ENCODE measurements at places on chromosomes 7 and 10.

DNA sequence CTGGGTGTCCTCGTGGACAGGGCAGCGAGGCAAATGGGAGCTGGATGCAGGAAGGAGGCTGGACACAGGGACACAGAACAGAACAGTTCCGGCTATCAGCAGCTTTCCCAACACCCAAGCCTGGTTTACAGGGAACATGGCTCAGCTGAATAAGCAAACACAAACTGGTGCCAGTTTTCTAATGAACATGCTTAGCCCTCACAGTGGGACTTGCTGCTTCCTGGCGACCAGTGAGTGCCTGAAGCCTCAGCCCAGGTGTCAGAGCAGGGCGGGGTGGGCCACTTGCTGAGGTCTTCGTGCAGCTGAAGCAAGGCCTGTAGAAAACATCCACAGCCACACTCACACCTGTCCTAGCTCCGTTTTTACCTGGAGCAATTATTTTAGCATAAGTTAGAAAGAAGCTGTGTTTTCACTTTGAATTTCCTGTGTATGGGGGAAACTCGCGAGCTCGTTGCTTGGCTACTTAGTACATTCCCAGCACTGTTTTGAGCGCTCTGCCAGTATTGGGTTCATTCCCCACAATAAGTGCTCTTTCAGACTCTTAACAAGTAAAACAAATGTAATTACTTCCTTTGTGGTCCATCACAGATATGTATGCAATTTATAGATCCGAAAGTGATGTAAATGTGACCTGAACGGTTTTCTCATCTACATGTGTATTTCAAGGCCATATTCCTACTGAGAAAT lies 261.2 kb upstream of the SHH start:
- H3K4me3 ChIP-seq: no peak overlapping the region
- no peaks in the 10 kb centered on the region for H3K36me3 ChIP-seq

- H3K4me3 ChIP-seq: no peak overlapping the region
- peaks cover 8% of the 10 kb centered on the region for H3K27me3 ChIP-seq
- DNase-seq: no peak
- no peaks in the 10 kb centered on the region for H3K4me1 ChIP-seq
- peaks cover 27% of the 10 kb centered on the region for H3K36me3 ChIP-seq
Measured at GRCh38 chr7:149732111-149732561, 41.3 kb downstream of the ZNF467 start.

DNA sequence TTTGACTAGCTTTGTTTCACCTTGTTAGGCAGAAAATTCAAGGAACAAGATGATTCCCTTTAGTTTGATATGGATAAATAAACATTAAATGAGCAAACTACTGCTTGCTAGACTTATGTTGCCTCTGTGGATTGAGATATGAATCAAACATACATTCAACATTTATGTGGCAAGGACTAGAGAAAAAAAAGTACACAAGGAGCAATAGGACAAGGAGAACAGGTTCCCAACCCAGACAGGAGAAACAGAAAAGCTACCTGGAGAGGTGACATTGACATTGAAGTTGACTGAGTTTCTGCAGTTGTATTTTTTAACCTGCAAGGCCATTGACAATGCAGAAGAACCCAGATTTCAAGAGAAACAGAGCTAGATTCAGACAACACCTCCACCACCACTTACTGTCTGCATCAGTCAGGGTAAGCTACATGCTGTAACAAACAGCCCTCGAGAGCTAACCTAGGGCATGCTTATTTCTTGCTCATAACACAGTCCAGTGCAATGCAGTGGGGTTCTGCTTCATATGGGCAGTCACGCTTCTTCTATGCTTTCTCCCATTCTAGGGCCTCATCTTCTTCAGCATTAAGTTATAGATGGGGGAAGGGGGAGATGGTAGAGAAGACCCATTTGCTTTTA lies 180.9 kb upstream of the LYZL1 start:
- no peak for DNase-seq
- no peaks in the 10 kb centered on the region for H3K27me3 ChIP-seq
- peaks cover 12% of the 10 kb centered on the region for H3K4me1 ChIP-seq
- no peak overlapping the region for H3K4me3 ChIP-seq
- no peaks in the 10 kb centered on the region for H3K36me3 ChIP-seq
- H3K27ac ChIP-seq: no peak overlapping the region

DNA sequence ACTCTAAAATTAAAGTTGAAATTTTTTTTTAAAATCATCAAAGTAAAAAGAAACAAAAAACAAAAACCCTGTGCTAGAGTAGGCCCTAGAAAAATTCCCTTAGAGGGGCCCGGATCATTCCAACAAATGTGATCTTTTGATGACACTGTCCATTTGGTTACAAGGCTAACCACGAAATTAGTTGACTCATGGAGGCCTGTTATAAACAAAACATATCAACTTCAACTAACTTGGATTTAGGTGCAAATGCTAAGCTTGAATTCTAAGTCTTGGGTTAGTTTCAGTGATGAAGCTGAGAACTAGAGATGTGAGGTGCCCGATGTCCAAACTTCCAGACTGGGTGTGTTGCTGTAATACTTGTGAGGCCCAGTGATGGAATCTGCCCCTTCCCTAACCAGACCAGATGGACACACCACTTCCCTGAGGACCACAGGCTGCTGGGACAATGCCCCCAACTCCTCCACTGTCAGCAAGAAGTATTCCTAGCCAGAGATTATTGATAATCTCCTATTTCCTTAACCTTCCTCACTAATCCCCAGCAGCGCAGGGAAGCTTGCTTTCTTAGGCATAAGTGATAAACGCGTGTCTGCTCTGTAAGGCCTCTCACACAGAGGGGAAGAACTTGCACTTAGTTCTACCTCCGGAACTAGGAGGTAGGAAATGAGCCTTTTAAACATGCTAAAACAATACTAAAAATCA lies 108.7 kb downstream of the RAPGEF5 start:
- H3K36me3 ChIP-seq: peaks cover 2% of the 10 kb centered on the region
- no peak for DNase-seq
- no peak overlapping the region for H3K27ac ChIP-seq
- H3K4me1 ChIP-seq: no peaks in the 10 kb centered on the region

GRCh38 chr7:21020667-21021066 lies 234.0 kb upstream of the SP8 start:
- H3K4me1 ChIP-seq: no peaks in the 10 kb centered on the region
- no peaks in the 10 kb centered on the region for H3K36me3 ChIP-seq
- no peak for DNase-seq
- no peak overlapping the region for H3K27ac ChIP-seq
- no peak overlapping the region for H3K4me3 ChIP-seq
- peaks cover 9% of the 10 kb centered on the region for H3K27me3 ChIP-seq

DNA sequence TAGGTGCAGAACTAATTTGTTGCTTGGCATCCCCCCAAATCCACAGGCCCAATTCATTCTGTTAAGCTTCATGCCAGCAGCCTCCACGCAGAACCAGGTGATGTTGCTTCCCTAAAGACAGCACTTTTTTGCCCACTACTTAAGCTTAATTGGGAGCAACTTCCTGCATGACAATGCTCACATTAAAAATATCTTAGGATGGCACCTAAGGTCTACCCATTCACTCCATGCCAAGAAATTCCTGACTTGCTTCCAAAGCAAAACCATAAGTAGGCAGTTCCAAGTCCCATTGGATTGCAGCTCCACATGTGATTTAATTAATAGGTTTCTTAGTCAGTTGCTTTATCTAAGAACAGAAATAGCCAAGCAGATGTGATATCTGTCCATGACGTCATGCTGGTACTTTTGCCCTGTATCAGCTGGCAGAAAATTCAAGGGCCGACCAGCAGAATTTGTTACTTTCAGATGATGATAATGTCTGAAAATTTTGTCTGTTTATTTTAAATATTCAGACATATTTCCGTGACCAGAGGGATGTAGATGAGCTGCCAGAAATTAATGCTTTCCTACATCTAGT lies 325.5 kb downstream of the LHFPL3 start:
- H3K4me1 ChIP-seq: no peaks in the 10 kb centered on the region
- H3K36me3 ChIP-seq: no peaks in the 10 kb centered on the region
- no peaks in the 10 kb centered on the region for H3K27me3 ChIP-seq
- no peak overlapping the region for H3K4me3 ChIP-seq

GRCh38 chr7:156998988-156999957 lies 11.2 kb downstream of the MNX1 start:
- DNase-seq: no peak
- H3K4me3 ChIP-seq: peak overlapping the region; percentile 39
- peak overlapping the region; percentile 64 for H3K27ac ChIP-seq
- peaks cover under 1% of the 10 kb centered on the region for H3K36me3 ChIP-seq
- peaks cover 26% of the 10 kb centered on the region for H3K4me1 ChIP-seq
- peaks cover 53% of the 10 kb centered on the region for H3K27me3 ChIP-seq

GRCh38 chr10:123836418-123837145 lies 55.0 kb downstream of the CPXM2 start:
- H3K27me3 ChIP-seq: no peaks in the 10 kb centered on the region
- no peak overlapping the region for H3K27ac ChIP-seq
- H3K36me3 ChIP-seq: peaks cover 6% of the 10 kb centered on the region

- H3K4me1 ChIP-seq: no peaks in the 10 kb centered on the region
- no peak overlapping the region for H3K4me3 ChIP-seq
- H3K27ac ChIP-seq: no peak overlapping the region
Measured at GRCh38 chr7:104951546-104951945, 62.5 kb upstream of the KMT2E start.

DNA sequence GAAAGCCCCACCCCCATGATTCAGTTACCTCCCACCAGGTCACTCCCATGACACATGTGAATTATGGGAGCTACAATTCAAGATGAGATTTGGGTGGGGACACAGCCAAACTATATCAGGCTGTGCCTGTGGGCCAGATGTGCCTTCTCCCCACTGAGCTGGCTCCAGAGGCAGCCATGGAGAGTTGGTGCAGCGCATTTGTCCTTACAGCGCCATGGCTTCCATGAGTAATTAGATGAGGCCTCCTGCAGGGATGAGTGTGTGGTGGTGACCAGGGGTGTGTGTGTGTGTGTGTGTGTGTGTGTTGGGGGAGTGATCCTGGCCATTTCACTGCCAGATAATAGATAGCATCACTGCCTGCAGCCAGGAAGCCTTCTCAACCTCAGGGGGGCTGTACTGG lies 94.6 kb downstream of the FANK1 start:
- H3K4me1 ChIP-seq: no peaks in the 10 kb centered on the region
- no peak overlapping the region for H3K4me3 ChIP-seq
- no peaks in the 10 kb centered on the region for H3K36me3 ChIP-seq
- DNase-seq: no peak
- no peaks in the 10 kb centered on the region for H3K27me3 ChIP-seq

- no peak for DNase-seq
- no peaks in the 10 kb centered on the region for H3K36me3 ChIP-seq
- H3K4me1 ChIP-seq: no peaks in the 10 kb centered on the region
- H3K27ac ChIP-seq: no peak overlapping the region
- H3K27me3 ChIP-seq: no peaks in the 10 kb centered on the region
Measured at GRCh38 chr10:30284865-30285594, 64.0 kb downstream of the MTPAP start.

GRCh38 chr7:31934551-31934950 lies 135.7 kb downstream of the PDE1C start:
- no peaks in the 10 kb centered on the region for H3K4me1 ChIP-seq
- H3K36me3 ChIP-seq: no peaks in the 10 kb centered on the region
- no peak overlapping the region for H3K27ac ChIP-seq
- DNase-seq: no peak

DNA sequence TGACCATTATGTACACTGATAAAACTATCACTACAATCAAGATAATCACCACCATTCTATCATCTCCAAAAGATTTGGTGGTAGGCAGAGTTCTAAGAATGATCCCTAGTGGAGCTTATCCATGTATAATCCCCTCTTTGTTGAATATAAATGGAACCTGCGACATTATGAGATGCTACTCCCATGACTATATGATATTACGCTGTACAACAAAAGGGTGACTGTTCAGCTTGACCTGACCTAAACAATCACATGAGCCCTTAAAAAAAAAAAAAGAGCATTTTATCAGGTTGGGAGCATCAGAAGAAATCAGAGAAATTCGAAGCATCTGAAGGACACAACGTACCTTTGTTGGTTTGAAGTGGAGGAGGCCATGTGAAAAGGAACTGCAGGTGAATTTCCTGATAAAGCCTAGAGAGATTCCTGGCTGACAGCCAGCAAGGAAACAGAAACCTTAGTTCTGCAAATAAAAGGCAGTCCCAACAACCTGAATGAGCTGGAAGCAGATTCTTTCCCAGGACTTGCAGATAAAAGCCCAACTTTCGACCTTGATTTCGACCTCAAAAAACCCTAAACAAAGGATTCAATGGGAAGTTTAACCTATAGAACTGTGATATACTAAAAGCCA lies 270.7 kb downstream of the ADRA2A start:
- peak; percentile 7 for DNase-seq
- no peaks in the 10 kb centered on the region for H3K36me3 ChIP-seq
- H3K27ac ChIP-seq: no peak overlapping the region
- H3K4me1 ChIP-seq: no peaks in the 10 kb centered on the region
- H3K4me3 ChIP-seq: no peak overlapping the region
- no peaks in the 10 kb centered on the region for H3K27me3 ChIP-seq

DNA sequence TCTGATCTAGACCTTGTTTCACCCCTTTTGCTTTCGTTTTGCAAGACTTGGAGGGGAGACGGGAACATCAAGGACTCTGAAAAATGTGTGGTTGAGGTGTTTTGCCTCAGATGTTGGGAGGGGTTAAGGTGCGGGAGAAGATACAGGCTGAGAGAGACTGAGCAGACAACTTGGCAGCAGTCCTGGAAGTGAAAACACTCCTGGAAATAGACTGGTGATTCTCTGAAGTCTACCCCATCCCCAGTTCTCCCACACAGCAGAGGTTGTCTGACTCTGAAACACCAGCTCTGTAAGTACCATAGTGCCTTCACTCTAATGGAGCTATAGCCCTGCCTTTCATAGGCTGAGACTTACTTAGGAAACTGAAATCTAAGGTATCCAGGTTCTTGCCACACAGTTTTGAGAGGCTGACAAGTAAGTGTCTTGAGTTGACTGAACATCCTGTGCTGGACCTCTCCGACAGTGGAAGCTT lies 152.5 kb downstream of the PPP1R9A start:
- no peaks in the 10 kb centered on the region for H3K4me1 ChIP-seq
- no peaks in the 10 kb centered on the region for H3K36me3 ChIP-seq
- H3K27ac ChIP-seq: no peak overlapping the region
- H3K4me3 ChIP-seq: no peak overlapping the region
- no peaks in the 10 kb centered on the region for H3K27me3 ChIP-seq

DNA sequence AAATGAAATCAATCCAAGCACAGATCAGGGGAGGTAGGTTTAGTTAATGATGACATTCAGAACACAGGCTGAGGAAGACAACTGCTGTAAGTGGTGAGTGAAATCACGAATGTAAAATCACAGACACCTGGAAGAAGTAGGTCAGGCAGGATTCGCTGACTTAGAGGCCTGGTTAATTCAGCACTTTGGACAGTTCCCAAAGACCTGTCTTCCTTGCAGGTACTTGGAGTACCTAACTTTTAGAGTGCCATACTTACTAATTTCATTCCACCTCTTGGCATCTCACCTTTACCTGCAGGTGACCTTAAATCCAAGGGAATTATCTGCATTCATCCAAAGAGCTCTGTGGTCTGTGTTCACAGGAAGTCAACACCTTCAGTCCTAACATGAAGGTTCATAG lies 822.3 kb downstream of the PHTF2 start:
- H3K27ac ChIP-seq: no peak overlapping the region
- no peaks in the 10 kb centered on the region for H3K27me3 ChIP-seq
- no peak overlapping the region for H3K4me3 ChIP-seq
- DNase-seq: peak; percentile 2
- no peaks in the 10 kb centered on the region for H3K4me1 ChIP-seq

- no peaks in the 10 kb centered on the region for H3K27me3 ChIP-seq
- H3K27ac ChIP-seq: no peak overlapping the region
- H3K4me3 ChIP-seq: no peak overlapping the region
- peaks cover 61% of the 10 kb centered on the region for H3K36me3 ChIP-seq
Measured at GRCh38 chr10:99908512-99908911, 101.2 kb downstream of the DNMBP start.
